ENCODE measurements at places on chromosomes 7 and 10.

DNA sequence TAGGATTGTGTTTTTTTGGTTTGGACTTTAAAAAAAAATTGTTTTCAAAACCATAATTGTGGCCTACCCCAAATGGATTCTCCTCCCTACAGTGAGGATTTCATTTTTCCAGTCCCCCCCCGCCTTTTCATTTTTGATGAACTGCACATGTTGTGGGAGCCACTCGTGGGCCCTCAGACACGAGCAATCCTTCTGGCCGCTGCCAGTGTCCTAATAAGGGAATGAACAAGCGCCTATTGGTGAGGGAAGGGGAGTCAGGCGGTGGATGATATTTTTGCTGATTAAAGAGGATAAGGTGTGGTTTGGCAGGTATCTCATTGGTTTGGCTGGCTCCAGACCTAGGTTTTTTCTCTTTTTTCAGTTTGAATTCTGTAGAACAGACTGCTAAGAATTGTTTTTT lies 78.7 kb upstream of the AGBL3 start:
- DNase-seq: no peak

DNA sequence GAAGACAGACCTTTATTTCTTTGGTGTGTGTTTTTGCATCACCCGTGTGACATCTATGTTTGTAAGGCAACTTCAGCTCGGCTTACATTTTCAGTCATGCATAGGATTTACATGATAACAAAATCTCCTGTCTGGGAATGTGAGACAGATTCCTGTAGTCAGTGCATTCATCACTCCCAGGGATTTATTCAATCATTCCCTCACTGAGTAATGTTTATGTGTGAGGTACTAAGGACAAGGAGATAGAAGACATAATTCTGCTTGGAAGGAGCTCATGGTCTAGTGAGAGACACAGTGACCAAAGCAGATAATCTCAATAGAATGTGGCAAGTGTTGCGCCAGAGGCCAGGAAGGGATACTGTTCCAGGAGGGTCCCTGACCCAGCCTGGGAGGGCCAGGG lies 35.2 kb upstream of the BMPER start:
- no peak for DNase-seq

DNA sequence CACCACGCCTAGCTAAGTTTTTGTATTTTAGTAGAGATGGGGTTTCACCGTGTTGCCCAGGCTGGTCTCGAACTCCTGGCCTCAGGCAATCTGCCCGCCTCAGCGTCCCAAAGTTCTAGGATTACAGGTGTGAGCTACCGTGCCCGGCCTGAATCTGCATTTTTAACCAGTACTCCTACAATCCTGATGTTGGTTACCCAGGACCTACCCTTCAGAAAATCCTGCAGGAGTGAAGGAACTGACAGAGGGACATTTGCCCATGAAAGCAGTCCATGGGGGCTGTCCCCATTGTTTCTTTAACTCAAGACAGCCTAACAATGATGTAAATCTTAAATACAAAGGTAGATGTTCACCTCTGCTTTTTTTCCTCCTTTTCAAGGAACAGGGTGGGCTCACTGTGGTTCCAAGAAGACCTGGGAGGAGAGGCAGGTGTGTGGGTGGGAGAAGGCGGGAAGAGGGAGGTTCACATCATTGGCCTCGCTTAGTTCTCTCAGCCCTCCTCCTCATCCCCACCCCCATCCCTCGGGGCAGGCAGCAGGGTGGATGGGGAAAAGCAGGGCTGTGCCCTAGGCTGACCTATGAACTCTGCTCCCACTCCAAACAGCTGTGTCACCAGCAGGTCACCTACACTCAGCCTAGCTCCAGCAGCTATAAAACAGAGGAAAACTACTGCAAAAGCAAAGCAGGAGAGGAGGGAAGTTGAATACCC lies 13.5 kb downstream of the LRRC20 start:
- no peak for DNase-seq

DNA sequence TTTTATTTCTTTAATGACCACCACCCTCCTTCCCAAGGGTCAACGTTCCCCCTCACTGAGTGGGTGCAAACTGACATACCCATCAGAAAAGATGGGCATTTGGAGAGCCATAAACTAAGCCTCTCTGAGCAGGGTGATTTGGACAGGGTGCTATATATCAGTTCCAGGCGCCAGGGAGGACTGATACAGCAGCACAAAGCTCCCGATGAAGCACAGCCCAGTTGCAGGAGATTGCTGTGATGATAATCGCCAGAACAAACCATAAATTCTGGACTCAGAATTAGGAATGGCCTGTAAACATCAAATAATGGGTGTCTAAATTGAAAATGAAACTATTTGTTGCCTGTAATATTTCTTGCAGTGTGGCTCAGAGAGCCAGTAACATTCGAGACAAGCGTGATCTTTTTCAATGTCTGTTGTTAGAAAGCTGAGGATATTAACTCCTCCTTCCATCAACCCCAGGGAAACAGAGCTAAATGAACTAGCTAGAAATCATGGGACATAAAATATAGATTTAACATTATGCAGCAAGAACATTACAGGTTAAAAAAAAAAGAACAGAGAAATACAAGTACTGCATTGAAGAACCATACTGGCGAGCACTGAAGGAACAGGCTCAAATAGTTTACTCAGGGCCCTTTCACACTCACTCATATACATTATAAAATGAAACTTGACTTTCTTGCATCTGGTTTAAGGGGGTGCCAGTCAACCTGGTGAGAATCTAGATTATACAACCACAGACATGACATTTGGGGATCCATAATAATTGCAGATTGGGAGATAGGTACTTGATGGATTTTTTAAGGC lies 137.5 kb upstream of the LRRTM3 start:
- no peak for DNase-seq

- DNase-seq: no peak
Observed at GRCh38 chr7:39458061-39458745, 108.0 kb upstream of the YAE1 start.

DNA sequence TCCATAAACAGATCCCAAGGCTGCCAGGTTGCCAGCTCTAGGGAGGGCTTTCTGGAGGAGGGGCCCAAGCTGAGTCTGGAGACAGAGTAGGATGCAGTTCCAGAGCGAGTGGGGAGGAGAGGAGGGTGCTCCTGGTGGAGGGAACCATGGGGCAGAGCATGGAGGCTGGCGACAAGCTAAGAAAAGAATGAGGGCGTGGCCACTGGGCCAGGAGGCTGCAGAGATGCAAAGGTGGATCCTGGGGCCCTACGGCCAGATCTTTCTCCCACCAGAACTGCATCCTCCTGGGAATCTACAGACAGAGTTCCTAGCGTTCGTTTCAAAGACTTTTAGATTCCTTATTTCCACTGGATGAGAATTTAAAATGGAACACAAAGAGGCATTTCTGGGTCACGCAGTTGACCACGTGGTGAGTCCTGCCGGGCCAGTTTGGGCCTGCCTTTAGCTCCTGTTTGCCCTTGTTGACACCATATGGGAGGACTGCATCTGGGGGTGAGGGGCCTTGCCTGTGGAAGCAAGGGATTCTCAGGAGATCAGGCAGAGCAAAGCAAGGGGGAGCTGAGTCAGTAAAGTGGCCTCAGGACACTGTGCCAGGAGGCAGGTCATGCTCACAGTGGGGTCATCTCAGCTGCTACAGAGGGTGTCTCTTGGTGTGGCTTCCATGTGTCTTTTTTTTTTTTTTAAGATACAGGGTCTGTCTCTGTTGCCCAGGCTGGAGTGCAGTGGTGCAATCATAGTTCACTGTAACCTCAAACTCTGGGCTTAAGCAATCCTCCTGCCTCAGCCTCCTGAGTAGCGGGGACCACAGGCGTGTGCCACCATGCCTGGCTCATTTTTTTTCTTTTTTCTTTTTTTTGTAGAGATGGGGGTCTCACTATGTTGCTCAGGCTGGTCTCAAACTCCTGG lies 137.8 kb downstream of the SH3PXD2A start:
- no peak for DNase-seq

- no peak for DNase-seq
Observed at GRCh38 chr10:42990016-42990720, 86.7 kb upstream of the RET start.

DNA sequence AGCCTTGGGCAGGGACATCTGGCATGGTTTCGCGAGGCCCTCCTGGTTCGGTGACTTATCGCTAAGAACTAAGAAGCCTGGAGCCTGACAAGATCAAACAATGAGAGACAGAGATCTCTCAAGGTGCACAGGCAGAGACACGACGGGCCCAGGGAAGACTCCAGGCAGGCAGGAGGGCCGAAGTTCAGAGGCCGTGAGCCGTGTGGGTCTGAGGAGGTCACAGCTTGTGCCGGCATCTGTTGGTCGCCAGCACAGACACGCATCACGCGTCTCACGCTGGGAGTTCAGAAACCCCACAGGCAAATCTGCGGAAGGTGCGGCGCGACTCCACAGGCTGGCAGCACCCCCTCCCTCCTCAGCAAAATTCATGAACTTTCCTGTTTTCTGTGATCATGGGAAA lies 314.0 kb downstream of the DNAJB6 start:
- DNase-seq: no peak

- no peak for DNase-seq
Observed at GRCh38 chr10:1670541-1671365, 66.6 kb downstream of the ADARB2 start.

DNA sequence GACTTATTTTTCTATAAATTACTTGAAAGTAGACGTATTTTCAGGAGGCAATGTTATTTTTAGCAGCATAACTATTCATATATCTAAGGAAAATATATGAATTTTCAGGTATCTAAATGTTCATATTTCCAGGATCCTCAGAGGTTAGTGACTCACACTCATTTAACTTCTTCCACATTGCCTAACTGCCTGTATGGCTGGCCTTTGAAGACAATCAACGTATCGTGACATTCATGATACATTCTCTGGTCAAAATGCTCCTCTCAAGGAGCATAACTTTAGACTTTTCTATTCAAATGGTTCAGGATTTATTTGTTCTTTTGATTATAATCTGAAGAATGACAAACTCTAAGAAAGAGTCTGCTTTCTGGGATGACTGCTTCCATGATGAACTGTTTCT lies 89.3 kb downstream of the SEMA3C start:
- no peak for DNase-seq

GRCh38 chr7:78489476-78490240 lies 691.1 kb downstream of the PHTF2 start:
- DNase-seq: peak; percentile 40

DNA sequence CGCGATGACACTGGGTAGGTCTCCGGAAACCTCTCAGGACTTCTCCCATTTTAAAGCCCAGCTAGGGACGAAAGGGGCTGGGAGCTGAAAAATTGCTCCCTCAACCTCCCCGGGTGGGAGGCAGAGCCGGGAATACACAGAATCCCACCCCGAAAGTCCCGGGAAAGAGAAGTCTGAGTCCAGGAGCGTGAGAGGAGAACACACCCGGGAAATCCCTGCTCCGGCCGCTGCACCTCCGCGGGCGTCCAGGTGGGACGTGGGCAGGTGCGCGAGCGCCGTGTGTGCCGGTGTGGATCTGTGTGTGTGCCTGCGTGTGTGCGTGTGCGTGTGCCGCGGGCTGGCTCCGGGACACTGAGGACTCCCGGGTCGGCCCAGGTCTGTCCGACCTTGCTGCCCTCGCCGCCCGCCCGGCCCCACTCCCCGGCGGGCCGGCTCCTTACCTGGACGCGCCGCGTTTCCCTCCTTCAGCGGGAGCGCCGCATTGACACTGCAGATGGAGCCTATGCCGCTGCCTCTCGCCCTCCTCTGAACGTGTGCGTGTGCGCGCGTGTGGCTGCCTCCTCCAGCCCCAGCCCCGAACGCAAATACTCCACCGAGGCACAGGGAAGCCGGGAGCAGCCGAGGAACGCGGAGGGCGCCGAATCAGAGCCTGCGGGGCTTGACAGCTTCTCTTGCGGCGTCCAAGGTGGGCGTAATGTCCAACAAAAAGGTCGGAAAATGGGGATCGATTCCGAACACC lies at the start of gene PLXNA4:
Gene PLXNA4, minus strand, starts transcription at position 489 of the 739 bp plus-strand sequence. CDS start 67,777 bp downstream, outside the sequence.
- DNase-seq: no peak

- no peak for DNase-seq
Observed at GRCh38 chr10:93917064-93917391, 23.2 kb downstream of the SLC35G1 start.

DNA sequence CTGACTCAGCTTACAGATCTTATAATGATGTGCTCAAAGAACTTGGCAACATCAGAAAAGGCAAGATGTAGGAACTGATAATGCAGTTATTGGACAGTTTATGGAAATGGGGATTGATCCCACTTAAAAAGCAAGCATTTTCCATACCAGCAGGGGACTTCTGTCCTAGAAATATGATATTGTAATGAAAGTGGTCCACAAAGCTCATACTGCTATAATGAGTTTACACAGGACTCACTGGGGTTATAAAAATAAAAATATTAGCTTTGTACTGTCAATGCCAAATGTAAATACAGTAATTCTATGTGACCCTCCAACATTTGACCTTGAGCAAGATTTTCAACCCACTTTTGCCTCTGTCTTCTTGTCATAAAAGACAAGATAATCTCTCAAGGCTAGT lies 145.5 kb upstream of the SEM1 start:
- no peak for DNase-seq

GRCh38 chr7:105621617-105622016 lies 40.3 kb upstream of the EFCAB10 start:
- DNase-seq: peak; percentile 7

GRCh38 chr7:1309996-1310395 lies 77.3 kb downstream of the UNCX start:
- no peak for DNase-seq

DNA sequence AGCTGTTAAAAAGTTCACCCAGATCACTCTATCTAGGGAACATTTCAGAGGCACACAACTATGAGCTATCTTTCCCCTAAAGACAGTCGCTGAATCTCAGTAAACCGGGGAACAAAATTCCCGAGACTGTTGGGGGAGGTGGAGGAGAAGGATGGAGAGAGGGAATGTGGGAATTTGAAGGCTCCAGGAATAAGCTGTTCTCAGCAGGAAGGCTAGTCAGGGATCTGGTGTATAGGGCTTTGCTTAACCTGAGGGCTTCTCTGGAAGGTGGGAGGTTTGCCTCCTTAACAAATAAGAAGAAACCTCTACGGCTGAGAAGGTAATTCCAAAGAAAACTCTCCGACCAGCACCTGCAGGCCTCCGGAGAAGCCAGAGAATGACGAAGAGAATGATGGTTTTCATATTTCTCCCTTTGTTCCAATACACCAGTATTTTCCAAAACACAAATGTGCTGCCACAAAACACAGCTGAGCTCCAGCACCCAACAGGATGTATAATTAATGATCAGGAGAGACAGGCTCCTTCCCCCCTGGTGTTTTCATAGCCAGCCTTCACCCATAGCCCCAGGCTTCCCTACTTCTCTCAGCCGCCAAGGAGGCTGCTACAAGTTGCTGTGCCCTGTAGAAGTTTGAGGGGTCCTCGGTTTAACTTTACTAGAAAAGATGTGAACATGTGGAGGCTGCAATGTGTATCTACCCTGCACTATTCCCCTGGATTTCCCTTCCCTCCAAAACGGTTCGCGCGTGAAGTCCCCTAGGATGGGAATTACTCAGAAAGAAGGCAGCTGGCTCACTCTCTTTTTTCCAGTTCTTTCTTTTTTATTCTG lies 2.0 kb downstream of the KCNMA1 start:
- no peak for DNase-seq

GRCh38 chr10:69636273-69636575 lies 6.2 kb downstream of the FAM241B start:
- no peak for DNase-seq

- DNase-seq: no peak
Observed at GRCh38 chr7:55304018-55304762, 60.9 kb upstream of the LANCL2 start.

Measured in AG09309 (cell line).